ENCODE measurements at places on chromosomes 1 and 21.

GRCh38 chr1:209389258-209389657, 194.3 kb upstream of the CAMK1G start:
- DNase-seq: no peak

DNA sequence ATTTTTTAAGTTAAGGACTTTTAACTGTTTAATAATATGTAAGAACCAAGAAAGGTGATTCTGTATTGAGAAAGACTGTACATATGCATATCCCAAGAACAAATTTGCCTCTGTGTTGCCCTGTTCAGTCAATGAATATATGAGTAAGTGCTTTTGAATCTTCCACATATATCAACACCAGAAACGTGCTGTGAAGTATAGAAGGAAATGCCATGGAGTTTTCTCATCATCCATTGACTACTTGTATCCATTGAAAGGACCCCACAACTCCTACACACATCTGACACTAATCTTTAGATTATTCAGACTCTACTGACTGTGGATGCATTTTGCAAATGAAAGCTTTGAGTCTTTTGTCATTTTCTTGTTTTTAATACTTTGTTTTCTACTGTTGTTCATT, 366.9 kb downstream of the S1PR1 start:
- DNase-seq: no peak

- DNase-seq: no peak
Measured at GRCh38 chr1:157073944-157074685, 25.5 kb downstream of the ETV3L start.

GRCh38 chr1:25500694-25501093, 42.7 kb upstream of the LDLRAP1 start:
- no peak for DNase-seq

DNA sequence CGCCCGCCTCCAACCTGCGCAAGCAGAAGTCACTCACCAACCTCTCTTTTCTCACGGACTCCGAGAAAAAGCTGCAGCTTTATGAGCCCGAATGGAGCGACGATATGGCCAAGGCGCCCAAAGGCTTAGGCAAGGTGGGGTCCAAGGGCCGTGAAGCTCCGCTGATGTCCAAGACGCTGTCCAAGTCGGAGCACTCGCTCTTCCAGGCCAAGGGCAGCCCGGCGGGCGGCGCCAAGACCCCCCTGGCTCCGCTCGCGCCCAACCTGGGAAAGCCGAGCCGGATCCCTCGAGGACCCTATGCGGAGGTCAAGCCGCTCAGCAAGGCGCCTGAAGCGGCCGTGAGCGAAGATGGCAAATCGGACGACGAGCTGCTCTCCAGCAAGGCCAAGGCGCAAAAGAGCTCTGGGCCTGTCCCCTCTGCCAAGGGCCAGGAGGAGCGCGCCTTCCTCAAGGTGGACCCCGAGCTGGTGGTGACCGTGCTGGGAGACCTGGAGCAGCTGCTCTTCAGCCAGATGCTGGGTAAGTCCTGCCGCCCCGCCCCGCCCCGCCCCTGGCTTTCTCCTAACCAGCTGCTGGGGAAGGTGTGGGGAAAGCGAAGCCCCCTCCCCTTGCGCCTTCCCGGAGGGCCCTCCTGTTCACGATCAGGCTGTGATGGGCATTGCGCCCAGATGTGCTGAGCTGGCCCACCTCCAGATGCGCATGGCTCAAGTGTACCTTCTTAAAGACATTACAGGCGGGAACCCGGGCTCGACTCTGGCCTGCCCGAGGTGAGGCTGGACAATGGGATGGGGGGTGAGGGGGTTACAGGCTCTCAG, 110.2 kb downstream of the NAV1 start:
- DNase-seq: no peak

GRCh38 chr1:236102611-236103010, 37.7 kb upstream of the NID1 start:
- DNase-seq: no peak

DNA sequence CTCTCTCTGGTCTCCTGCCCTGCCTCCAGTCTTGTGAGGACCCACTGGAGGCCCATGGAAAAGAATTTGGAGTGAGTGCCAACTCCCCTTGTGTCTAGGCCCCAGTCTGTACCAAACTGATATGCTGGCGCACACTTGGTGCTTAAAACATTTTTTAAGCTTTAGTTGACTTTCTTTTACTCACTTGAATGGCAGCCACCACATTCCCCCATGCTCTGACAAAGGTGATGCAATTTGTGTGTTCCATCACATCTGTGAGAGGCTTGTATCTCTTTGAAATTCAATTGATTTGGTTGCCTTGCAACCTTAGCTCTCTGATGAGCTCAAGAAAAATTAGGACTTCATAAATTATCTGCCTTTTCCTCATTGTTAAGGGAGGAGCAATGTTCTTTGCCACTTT, 30.5 kb upstream of the WDTC1 start:
- DNase-seq: no peak

- DNase-seq: peak; percentile 79
Measured at GRCh38 chr1:180154325-180155181, at the start of gene QSOX1. QSOX1 (plus strand) TSS chr1:180154869; CDS start chr1:180154908, 39 bp downstream.

- no peak for DNase-seq
Measured at GRCh38 chr1:232305050-232305449, 324.9 kb downstream of the SIPA1L2 start.
